Stimulated activated CD4-positive, alpha-beta T cell treated with anti-CD3 and anti-CD28 coated beads, Interleukin-1b, Interleukin-23, amount 100 ng/mL, for 4 hours (primary cell): ENCODE measurements at places on chromosomes 7 and 10.

DNA sequence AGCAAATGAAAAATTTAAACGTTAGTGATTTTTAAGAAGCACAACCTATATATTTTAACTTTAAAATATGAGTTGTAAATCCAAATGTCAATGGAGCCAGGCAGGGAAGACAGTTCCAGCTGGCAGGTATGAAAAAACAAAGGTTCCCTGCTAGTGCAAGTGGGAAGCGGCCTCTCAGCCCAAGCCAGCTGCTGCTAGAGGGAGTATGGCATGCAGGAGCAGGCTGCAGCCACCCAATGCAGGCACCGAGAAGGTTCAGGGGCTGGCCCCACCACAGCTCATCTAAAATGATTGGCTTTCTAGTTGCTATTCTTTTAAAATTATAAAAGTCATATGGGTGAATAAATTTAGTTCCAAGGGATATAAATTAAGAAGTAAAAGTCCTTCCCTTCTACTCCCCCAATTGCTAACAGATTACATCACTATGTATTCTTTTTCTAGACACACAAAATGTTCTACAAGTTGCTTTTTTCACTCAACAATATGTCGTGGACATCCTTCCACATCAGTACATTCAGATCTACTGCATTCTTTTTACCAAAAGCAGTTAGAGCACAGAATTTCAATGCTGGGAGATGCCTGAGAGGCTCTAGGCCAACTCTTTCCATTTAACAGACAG lies 69.3 kb downstream of the SGMS1 start:
- no peak for DNase-seq

- DNase-seq = no peak
Measured at GRCh38 chr7:33581236-33581635, 324.1 kb upstream of the BMPER start.

GRCh38 chr7:55044791-55045190 lies 26.0 kb downstream of the EGFR start:
- DNase-seq = no peak

DNA sequence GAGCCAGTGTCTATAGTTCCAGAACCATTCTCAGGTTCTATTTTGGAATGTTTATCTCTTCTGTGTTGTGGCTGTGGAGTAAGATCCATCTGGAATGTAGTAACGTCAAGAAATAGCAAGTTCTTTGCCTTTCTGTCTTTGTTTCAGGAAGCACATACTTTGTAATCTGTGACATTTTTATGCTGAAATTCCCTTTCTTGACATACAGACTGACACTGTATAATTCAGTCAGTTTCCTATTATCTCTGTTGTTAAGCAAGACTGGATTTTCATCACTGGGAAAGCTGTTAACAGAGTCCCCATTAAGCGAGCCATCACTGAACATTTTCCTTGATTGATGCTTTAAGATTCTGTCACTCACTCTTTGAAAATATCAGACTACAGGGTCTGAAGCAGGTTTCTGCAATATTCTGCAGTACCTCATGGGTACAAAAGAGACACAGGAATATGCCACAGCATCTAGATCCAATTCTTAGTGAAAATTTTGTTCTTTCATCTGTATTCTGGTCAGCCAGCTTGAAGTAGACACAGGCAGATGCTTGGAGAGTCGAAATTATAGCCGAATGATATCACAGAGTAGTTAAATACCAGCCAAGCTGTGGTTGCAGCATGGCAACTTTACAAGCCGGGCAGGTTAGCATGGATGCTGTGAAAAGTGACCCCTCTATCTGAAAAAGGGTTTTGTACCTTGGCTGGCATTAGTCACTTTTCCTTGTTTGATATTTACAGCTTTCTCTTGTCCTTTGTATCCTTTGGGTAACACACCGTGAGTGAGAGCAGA lies 62.6 kb downstream of the CACNB2 start:
- DNase-seq = no peak

- DNase-seq = no peak
Measured at GRCh38 chr10:29691564-29692072, 56.8 kb upstream of the SVIL start.

DNA sequence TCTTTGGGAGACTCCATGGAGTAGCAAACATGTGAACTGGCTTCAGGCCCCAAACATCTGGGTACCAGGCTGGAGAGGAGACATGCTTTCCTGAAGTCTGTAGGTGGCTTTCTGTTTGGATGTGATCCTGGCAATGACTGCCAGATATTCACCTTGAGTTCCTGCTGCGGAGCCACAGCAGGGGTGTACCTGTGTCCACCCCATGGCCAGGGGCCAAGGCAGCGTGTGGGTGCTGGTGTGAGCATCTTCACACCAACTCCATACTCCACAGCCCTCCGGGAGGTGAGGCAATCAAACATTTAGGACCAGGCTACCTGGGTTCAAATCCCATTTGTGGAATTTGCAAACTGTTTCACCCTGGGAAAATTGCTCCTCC lies 113.0 kb downstream of the ADCY1 start:
- no peak for DNase-seq

- DNase-seq = no peak
Measured at GRCh38 chr7:132187869-132188789, 388.1 kb downstream of the PLXNA4 start.

DNA sequence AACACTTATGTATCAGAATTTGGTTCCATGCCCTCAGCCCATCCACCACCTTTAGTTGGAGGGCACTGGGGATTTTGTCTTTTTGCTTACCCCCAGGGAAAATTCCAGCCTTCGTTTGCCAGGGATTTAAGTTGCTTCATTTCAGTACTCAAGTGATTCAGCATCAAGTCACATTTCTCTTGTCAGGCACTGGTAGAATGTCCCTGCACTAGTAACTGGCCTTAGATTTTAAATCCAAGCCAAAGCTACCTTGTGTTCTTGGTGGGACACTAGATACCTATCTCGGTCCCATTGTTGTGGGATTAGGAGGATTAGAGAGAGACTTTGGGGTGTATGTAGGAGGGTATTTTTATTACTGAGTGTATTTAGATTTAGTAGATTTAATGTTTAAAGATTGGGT lies 613.1 kb downstream of the SUGCT start:
- no peak for DNase-seq

- no peak for DNase-seq
Measured at GRCh38 chr10:35339942-35340341, 3.6 kb downstream of the CCNY start.

DNA sequence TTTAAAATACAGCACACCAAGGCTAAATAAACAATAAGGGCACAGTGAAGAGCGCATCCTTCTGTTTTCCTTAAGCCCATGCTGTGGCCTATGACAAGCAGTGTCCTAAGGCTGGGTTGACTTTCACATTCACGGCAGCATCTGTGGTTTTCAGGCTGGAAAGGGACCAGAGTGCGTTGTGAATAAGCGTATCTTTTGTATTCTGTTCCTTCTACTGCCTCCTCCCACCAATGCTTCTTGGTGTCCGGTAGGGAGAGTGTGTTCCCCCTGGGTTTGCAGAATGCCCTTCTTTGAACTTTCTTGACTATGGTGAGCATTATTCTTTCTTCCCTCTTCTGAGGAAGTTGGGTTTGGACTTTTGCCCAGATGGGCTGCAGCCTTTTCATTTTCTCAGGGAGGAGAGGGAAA lies 73.6 kb downstream of the ABCA13 start:
- no peak for DNase-seq

DNA sequence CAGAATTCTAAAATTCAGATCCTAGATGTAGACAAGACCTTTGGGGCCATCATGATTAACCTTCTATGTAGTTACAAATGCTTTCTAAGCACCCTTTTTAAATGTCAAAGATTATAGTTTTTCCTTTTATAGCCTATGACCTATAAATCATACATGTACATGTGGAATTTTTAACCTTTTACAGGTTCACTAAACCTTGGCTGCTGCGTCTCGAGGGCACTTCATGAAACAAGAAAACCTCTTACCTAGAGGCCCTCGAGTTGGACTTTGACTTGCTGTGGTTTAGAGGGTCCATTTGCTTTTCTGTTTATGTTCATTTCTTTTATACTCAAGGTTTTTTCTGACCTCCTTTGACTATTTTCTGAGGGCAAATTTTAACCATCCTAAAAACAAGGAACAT lies 302.2 kb downstream of the CSTF2T start:
- no peak for DNase-seq

DNA sequence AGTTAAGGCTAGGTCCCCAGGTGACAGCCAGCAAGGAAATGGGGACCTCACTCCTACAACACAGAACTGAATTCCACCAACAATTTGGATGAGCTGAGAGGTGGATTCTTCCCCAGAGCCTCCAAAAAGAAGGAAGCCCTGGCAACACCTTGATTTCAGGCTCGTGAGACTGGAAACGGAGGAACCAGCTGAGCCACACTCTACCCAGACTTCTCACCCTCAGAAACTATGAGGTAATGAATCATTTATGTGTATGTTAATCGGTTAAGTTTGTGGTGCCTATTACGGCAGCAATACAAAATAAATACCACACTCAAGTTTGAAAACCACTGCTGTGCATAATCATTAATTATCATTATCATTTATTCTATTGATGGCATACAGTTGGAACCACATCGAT lies 532.4 kb upstream of the ANKRD30A start:
- DNase-seq = no peak

DNA sequence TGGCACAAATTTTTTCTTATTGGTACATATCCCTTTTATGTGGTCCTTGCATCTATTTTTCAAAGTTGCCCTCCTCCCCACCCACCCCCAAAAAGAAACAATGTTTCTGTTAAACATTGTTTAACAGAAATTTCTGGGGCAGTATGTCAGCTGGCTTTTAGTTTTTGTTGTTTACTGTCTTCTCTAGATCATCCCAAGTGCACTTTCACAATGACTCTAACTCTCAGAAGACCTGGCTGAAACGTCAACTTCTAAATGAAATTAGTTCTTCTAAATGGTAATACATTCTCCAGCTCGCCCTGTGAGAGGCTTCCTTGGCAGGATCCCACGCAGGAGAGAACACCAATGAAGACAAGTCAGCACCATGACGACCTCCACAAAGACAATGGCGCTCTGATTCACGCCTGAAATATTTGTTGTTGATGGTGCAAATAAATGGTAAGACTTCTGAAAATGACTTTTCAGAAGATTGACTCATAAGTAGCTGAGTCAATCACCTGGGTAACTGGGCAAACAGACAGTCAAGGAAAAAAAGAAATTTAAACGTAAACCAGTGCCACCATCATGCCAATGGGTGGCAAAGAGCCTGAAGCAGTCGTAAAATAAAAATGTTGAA lies 293.7 kb downstream of the FZD1 start:
- DNase-seq = no peak
